ENCODE measurements at places on chromosomes 12 and 14. TPM values are rescaled to one million over a fixed set of nuclear protein-coding genes. Genes with fewer than 3 reads are reported as not detected.

DNA sequence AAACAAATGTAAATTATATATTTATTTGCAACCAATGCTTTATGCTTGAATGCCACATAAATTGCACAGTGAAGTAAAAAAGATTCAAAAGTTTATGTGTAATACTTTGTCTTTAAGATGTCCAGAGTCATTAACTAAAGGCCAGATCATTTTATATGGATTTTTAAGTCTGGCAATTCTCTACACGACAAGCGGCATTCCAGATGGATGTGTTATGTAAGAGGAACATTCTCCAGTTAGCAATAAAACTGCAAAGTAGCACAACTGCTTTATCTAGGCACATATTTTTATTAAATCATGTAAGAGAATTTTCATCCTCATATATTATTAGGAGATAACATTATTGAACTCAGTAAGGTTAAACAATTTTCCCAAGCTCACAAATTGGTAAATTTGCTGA is 1717.7 kb upstream of the SEL1L start:
- no peak for DNase-seq

- DNase-seq = no peak
These were observed 219.9 kb upstream of the ATXN7L3B start for GRCh38 chr12:74317741-74318140.

BCL11B gene
- total RNA-seq = 11.5 TPM

DNA sequence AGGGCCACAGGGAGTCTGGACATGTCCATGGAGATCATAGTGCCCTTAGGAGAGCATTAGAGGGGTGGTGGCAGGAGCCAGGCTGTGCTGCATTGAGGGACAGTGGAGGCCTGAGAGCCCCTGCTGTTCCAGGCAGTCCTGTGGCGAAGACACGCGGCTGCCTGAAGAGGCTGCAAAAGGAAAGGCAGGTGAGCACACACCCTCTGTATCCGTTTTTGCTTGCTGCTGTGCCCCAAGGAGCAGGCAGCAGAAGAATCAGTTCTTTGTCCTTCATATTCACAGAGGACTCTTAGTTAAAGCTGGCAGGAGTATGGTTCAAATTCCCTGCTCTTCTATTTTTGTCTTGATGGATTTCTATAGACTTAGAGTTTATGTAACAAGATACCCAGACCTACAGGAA is 4.5 kb downstream of the SLC35E3 start:
- no peak for DNase-seq

C1QL4 gene
- total RNA-seq = 2.0 TPM

LHX5 gene
- total RNA-seq = not detected

HOXC5 gene
- not detected for total RNA-seq

DNA sequence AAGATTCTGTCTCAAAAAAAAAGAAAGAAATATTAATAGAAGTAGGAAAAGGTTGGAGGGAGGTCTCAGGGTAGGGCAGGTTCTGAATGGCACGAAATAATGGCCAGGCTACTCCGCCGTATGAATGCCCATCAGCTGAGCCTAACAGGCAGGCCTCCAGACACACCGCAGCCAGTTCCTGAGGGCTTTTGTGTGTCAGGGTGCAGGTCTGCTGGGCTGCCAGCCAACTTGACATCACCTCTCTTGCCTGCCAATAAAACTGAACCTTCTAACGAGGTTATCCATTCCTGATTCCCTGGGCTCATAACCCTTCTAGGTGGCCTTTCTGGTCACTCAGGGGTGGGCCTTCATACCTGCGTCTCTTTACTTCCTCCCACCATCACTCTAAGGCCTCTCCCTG is 3.0 kb downstream of the IFI27 start:
- no peak for DNase-seq

CCDC175 gene
- total RNA-seq = not detected

SLC15A4 gene
- total RNA-seq = 36.1 TPM

GRCh38 chr12:83573671-83574070 is 887.0 kb downstream of the TMTC2 start:
- DNase-seq = no peak

DNA sequence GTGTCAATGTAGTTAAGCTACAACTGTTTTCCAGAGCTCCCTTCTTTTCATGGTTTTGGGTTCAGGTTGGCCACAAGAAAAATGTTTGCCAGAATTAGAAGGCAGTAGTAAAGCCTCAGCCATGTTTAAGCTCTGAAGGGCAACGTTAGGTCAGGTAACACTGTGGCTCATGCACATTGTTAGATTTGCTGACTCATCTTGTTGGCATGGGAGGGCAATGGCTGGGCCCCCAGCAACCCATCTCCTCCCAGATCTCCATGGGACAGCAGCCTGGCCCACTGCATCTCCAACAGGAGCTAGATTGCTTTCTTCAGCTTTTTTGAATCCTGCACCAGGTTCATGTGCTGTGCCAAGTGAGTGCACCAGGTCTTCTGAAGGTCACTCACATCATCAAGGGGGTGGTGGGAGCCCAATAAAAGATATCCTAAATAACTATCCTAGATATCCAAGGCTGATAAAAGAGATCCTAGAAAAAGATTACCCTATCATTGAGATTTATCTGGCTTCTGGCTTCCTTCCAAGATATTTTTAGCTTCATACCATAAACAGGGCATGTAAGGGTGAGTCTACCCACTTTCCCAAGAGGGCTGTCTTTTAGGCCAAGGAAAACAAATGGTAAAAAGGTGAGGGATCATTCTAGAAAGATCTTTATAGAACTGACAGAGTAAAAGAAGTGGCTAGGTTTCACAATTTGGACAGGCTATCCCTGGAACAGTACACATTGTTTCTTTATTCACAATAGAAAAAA is 28.9 kb downstream of the PTGER2 start:
- no peak for DNase-seq

TC2N gene
- 50.3 TPM for total RNA-seq

- no peak for DNase-seq
These were observed 177.0 kb downstream of the ALX1 start for GRCh38 chr12:85457016-85457415.

ACACB gene
- total RNA-seq = 130 TPM

GRCh38 chr14:106511006-106511799 is 984.8 kb downstream of the TMEM121 start:
- DNase-seq = no peak

GPRC5D gene
- total RNA-seq = not detected

OTX2 gene
- not detected for total RNA-seq

SERPINA9 gene
- 2.0 TPM for total RNA-seq

SPRYD3 gene
- 27.0 TPM for total RNA-seq

GRCh38 chr14:64717870-64718269 is 13.6 kb downstream of the PLEKHG3 start:
- no peak for DNase-seq

DNA sequence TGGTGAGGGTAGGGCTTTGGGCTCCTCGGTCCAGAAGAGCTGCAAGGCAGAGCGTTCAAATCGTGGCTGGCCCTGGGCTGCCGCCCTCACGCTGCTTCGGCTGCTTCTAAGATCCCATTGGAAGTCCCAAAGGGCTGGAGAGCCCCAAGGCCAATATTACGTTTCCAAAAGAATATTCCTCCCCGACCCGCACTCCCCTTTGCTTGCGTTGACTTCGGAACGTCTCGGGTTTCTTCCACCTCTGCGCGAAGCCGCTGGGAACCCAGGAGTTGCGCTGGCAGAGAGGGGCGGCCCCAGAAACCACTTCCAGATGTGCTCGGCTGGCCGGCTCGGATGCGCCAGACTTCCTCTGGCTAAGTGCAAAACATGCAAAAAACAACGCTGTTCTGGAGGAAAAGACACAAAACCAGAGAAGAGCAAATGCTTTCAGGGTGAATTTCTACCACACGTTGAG is at the start of gene GLT8D2:
Gene GLT8D2, minus strand, starts transcription at position 285 of the 454 bp plus-strand sequence. CDS start 30,539 bp downstream, outside the sequence.
- DNase-seq = no peak

- no peak for DNase-seq
These were observed 881 bp downstream of the PYGL start for GRCh38 chr14:50943261-50943942.

GRCh38 chr12:57655541-57656240 is 22.7 kb upstream of the B4GALNT1 start:
- no peak for DNase-seq

PCED1B gene
- 6.9 TPM for total RNA-seq

- no peak for DNase-seq
These were observed 99.1 kb upstream of the MED13L start for GRCh38 chr12:116376354-116377193.

- DNase-seq = peak; percentile 52
These were observed 141.7 kb downstream of the TMEM132C start for GRCh38 chr12:128408669-128409068.

- no peak for DNase-seq
These were observed 54.3 kb downstream of the DRAM1 start for GRCh38 chr12:101931498-101932326.

DNA sequence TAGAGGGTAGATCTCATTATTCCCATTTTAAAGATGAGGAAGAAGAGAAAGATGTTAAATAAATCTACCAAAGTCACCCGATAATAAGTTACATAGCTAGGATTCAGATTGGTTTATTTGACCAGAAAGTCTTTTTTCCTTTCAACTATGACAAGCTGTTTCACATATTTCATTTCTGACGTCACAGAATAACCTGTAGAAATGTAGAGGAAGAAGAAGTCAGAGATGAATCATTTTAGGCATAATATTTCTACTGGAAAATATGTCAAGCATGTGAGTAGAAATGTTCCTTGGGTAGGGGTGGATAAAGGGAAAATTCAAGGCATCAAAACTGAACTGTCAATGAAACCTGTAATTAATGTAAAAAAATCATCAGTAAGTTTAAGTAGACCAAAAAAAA is 107.0 kb downstream of the MGST1 start:
- DNase-seq = no peak

DNA sequence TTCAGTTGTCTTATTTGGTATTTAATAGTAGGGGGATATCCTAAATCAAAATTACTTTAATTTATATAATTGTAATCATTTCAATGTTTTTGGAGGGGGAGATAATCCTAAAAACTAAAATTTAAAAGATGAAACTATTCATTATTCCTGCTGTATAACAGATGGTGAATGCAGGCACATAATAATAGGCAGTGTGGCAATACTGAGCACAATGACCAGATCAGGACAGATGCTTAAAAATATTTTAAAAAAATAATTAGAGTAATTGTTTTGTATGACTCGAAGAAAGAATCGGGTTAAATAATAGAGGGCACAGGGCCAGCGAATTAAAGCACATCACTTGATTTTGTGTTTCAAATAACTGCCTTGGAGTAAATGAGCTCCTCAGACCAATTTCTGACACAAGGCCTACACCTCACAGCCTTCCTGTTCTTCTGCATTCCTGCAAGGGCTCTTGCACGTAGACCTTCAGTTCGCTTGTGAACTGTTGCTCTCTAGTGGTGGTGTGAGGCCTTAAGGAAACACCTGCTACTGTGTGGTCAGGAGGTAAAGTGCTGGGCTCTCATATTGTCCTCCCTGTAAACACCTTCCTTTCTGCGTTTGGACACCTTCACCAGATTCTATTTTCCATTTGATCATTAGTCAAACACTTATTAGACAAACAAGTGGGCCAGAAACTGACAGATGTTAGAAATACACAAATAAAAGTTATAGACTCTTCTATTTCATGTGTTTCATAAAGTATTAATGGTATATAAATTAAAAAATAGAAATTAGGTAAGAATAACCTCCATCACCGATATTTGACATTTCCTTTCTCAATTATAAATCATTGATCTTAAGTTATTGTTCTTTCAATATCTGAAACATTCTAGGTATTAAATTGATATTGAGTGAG is 29.3 kb upstream of the KLRF1 start:
- DNase-seq = no peak

DNA sequence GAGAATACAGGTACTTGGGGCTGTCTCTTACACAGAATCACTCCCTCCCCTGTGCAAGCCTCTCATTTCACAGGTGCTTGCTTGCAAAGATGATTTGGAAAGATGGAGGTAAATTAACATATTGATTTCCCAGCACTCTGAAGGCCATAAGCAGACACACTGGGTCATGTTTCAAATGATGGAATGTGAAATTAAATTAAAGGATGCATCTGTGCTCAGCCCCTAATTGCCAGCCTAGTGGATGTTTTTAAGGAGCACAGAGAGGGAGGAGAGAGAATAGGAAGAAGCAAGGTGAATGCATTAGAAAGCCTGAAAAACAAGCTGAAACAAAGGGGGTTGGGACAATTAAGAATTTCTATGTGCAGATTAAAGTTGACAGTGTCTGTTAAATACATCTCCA is 96.1 kb upstream of the GRIP1 start:
- no peak for DNase-seq

METTL17 gene
- total RNA-seq = 77.1 TPM

GRCh38 chr12:115762936-115763335 is 514.6 kb downstream of the MED13L start:
- DNase-seq = no peak

DNA sequence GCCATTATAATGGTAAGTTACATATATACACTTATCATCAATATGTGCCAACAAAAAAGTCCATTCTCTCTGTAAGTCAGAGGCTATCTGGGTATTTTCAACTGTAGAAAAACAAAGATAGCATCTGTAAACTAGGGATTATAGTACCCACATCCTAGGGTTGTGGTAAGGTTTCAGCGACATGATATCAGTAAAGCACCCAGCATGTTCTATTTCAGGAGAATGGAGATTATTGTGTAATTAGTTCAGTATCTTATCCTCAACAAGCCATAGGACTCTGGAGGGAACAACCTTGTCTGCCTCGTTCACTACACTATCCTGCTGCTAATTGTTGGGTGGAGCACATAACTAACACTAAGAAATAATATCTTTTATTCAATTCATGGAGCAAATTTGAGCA is 19.7 kb upstream of the CKAP4 start:
- DNase-seq = no peak

DNA sequence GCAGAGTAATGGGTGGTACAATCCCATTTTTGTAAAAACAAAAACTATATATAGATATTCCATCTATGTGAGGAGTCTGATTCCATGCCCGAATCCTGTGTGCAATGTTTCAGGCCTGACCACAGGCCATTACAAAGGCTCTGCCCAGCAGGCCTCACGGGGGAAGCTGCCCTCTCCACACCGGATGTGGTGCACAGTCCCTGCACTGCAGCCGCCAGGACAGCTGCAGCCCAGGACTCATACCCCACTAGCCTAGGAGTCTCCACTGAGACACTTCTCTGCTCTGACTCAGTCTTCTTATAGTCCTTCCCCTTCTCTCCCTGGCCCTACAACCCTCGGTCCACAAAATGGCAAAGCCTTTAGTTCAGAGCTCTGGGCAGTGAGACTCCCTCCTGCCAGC is 190.4 kb downstream of the PPM1H start:
- no peak for DNase-seq

GRCh38 chr14:99121319-99121875 is 150.6 kb downstream of the BCL11B start:
- DNase-seq = peak; percentile 88

GRCh38 chr14:25396128-25396527 is 346.2 kb upstream of the STXBP6 start:
- DNase-seq = no peak

DNA sequence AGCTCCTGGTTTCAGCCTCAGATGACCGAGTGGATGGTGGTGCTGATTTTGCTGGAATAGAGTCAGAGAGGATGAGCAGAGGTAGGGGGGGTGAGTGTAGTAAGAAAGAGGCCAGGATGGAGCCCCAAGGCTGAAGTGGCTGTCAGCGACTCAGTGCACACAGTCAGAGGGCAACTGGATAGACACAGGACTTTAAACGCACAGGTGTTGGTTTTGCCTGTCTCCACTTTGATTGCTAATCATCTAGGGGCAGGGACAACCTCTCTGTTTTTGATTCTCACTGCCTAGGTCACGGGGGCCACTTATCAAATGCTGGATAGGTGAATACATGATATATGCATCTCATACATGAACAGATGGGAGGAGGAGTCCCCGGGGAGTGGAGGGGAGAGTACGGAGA is 99.5 kb downstream of the EGLN3 start:
- DNase-seq = peak; percentile 56

WIF1 gene
- 27.3 TPM for total RNA-seq

- no peak for DNase-seq
These were observed 7.2 kb downstream of the LGALS3 start for GRCh38 chr14:55136241-55136640.
